ENCODE measurements at places on chromosomes 4 and X.

DNA sequence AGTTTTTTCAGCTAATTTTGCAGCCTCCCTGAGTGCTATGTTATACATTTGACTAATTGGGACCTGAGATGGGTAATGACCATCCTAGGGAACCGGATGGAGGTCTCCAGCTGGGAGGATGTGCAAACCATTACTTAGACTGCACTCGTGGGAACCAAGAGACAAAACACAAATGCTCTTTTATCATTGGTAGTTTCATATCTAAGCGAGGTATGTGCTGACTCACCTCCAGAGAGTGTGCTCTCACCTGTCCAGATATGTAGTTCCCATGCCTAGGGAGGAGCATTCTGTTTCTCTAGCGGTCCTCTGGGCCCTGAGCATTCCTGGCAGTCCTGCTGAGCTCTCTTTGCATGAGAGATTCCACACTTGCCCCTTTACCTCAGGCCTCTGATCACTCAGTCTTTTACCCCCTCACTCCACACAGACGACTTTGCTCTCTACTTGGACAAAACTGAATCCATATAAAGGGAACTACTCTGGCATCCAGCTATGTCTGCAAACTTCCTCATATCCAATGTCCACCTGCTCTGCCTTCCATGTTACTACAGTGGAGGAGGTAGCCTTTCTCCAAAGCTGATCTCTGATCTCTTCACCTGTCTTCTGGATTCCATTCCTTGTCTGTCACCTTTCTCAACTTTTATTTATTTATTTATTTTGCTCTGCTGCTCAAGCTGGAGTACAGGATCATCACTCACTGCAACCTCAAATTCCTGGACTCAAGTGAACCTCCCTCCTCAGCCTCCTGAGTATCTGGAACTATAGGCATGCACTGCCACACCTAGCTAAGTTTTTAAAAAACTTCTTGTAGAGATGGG lies 88.4 kb downstream of the LRP2BP start:
- no peak for DNase-seq

DNA sequence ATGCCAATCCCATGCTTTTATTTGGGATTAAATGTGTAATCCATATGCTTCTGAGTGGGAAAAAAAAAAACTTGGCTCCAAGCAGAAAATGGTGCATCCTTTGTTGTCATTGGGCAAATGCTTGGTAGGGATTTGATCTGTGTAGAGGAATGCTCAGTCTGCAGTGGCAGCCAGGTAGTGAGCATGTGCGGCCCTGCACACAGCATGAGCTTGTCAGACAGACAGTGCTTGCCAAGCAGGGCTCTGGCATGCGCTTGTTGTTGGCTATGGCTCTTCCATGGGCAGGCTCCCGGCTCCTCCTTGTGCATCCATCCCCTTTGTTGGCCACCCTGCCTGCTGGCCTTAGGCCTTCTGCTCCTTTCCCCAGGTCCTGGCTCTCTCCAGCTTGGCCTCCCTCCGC lies 130.3 kb downstream of the GPR143 start:
- DNase-seq: no peak

DNA sequence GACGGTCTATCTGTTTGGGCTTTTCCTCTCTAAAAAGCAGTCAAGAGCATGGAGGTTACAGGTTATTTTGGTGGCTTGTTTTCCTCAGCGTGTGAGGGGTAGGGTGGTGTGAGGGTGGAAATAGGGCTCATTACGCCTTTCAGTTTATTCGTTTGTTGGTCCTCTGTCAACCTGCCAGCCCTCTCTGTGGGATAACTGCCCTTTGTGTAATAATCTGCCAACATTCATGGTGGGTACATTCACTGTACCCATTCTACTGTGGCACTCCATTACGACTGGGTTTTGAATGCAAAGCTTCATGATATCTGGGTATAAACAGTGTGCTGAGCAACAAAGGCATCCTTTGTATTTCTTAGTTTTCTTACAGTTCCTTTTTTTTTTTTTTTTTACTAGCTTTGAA lies 136.4 kb downstream of the ADGRL3 start:
- no peak for DNase-seq

GRCh38 chr4:88522702-88523324 lies 763 bp downstream of the PYURF start:
- DNase-seq: no peak

DNA sequence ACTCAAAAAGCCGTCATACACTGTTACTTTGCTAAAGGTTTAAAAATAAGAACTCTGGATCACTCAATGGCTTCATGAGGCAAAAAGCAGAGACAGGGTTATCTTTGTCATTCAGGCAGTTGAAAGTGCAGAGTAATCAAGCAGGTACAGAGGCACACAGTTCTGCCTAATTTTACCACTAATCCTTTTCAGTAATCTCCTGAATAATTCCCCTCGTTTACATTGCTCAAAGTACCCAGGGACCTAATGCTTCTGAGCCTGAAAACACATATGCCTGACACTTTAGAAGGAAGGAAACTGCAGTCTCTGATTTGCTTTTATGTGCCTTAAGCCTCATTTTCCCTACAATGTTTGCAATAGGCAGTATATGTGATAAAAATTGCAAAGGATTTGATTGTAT lies 71.4 kb upstream of the TRAM1L1 start:
- no peak for DNase-seq

DNA sequence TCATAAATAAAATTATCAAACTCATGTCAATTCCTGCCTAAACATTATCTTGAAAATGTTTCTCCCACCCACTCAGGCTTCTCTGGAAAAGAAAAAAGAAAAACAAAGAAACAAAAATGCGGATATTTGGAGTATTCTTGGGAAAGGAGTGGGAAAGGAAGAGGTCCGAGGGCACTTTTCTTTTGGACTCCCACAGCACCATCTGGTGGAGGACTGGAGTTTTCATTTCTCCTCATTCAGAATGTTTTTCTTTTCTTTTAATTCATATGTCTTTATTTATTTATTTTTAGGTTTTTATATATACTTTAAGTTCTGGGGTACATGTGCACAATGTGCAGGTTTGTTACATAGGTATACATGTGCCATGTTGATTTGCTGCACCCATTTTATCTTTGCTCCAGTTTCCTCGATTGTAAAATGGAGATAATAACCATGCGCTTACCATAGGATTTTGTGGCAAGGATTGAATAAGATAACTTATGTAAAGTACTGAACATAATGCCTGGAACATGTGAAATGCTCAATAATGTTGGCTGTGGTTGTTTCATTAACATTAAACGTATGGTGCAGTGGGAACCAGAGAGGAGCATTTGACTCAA lies 8.0 kb upstream of the KCNE5 start:
- no peak for DNase-seq

DNA sequence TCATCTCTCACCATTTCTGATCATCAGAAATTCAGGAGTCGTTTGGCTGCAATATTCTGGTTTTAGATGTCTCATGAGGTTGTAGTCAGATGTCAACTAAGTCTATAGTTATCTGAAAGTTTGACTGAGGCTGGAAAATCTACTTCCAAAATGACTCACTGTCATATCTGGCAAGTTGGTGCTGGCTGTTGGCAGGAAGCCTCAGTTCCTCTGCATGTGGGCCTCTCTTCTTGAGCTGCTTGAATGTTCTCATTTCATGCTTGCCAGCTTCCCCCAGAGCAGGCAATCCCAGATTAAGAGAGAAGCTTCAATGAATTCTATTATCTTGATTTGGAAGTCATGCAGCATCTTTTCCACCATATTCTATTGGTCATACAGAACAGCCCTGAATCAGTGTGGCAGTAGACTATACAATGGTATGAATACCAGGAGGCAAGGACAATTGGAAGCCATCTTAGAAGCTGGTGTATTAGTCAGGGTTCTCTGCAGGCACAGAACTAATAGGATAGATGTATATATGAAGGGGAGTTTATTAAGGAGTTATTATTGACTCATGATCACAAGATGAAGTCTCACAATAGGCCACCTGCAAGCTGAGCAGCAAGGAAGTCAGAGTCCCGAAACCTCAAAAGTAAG lies 46.8 kb upstream of the ELF2 start:
- no peak for DNase-seq

GRCh38 chrX:37357436-37357835 lies 8.3 kb downstream of the PRRG1 start:
- no peak for DNase-seq

DNA sequence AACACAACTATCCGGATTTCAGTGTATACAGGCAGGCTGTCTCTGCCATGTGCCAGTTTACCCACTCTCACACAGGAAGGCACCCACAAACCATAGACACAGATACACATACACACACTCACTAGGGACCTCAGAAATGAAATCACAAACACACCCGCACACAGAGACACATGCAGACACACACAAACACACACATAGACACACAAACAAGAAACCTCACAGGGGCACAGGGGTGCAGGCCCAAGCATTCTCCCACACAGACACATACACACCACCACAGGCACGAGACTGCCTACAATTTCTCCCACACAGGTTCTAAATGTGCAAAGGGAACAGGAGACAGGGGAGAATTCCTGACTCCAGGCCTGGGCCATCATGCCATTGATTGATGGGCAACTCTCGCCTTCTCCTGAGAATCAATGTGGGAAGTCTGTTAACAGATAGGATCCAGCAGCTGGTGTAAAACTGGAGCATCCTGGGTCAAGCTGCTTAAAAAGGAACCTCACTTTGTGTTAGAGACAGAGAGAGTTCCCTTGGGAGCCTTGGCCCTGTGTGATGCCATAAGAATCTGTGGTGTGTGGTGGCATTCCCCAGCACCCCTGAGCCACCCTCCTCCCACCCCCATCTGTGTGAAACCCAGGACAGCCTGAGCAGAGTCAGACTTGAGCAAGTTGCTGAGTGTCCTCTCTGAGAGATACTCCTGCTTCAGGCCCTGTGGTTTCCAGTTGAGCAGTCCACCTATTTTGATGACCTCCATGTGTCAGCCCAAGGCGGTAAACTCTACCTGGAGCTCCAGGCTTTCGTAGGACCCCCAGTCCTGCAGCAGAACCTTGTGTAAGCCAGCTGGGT lies 33.9 kb downstream of the NBDY start:
- no peak for DNase-seq

- no peak for DNase-seq
These were observed 125.3 kb upstream of the LNX1 start for GRCh38 chr4:53716471-53717063.

DNA sequence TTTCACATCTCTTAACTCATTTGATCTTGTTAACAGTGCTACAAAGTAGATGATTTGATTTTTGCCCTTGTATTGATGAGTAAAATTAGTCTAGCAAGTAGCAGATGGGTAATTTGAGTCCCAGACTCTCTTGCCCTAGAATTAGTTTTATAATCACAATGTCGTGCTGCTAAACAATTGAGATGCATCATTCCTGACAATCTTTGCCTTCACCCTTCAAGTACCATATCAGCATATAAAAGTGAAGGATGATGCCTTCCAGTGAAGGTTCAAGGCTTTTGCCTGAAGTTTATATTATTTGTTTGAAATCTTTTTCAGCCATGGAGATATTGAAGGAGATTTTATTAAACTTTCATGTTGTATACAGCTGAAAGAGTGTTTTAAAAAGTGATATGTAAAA lies 141.4 kb downstream of the GRID2 start:
- no peak for DNase-seq

DNA sequence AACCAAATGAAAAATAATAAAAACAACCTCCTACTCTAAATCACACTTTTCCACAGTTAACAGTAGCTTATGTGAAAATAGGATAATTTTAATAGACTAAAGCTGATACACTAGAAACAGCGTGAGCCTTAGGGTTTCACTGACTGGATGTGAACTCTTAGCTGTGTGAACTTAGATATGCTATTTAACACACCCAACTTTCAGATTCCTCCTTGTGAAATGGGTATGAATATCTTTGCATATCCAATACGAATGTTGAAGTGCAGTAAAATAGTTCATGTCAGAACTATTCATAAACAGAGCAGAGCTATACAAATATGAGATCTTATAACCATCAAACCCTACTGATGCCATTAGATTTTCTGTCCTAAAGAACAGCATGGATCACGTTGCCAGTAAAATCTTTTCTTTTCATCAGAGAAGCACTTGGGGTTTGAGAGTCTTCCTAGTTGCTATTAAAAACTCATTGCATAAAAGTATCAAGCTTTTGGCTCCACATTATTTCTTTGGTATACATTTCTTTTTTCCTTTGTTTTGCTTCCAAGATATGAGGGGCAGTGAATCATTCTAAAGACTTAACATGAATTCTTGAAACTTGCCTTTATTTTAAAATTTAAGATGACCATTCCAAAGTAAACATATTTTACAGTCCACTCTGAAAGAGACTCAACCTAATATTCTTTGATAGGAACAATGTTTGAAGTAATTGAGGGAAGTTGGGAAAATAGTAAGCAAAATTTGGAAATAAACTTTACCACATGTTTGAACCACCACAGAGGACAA lies 102.4 kb downstream of the CPE start:
- DNase-seq: no peak

DNA sequence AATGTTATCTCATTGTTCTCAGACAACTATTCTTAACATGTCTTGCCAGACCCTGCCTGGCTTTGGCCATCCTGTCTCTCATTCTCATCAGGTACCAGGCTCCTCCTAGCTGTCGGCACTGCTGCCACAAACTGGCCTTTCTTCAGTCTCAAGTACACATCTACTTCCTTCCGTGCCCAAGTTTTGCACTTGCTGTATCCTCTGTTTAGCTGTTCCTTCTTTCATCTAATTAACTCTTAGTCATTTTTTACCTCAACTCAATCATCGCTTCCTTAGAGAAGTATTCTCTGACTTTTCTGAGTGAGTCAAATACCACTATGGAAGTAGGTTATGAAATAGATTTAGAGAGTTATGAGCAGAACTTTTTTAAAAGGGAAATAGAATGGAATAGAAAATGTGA lies 19.7 kb downstream of the CXCL3 start:
- DNase-seq: no peak

DNA sequence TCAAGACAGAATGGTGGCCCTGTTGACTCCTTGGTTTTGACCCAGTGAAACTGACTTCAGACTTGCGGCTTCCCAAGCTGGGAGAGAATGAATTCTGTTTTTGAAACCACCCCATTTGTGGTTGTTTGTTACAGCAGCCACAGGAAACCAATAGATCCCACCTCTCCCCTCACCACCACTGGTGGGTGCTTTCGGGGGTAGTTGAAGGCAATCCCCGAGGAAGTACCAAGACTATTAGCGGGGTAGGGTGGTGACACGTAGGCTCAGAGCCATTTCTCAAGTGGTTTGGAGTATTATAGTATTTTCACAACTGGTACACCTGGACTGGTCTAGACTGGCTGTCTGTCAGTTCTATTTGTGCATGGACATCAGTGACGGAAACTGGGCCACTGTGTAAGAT lies 189.1 kb upstream of the RBPJ start:
- DNase-seq: no peak

DNA sequence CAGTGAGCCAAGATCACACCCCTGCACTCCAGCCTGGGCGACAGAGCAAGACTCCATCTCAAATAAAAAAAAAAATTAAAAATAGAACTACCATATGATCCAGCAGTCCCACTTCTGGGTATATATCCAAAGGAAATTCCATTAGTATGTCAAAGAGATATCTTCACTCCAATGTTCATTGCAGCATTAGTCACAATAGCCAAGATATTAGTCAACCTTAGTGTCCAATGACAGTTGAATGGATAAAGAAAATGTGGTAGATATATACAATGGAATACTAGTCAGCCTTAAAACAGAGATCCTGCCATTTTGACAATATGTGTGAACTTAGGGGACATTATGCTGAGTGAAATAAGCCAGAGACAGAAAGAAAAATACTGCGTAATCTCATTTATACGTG lies 49.4 kb downstream of the C4orf46 start:
- no peak for DNase-seq
